ENCODE measurements at places on chromosomes 4 and X. TPM values are rescaled to one million over a fixed set of nuclear protein-coding genes. Genes with fewer than 3 reads are reported as not detected.

Gene HTT
- 46.2 TPM for total RNA-seq

Gene ASB12
- not detected for total RNA-seq

Gene RTL5
- 0.12 TPM for total RNA-seq

Gene DNAAF6
- total RNA-seq = not detected

Gene CSTF2
- 37.6 TPM for total RNA-seq

Gene TMSB15C
- 3.5 TPM for total RNA-seq

Gene DCHS2
- total RNA-seq = not detected

Gene CSN1S1
- total RNA-seq = not detected

Gene GIMD1
- not detected for total RNA-seq

DNA sequence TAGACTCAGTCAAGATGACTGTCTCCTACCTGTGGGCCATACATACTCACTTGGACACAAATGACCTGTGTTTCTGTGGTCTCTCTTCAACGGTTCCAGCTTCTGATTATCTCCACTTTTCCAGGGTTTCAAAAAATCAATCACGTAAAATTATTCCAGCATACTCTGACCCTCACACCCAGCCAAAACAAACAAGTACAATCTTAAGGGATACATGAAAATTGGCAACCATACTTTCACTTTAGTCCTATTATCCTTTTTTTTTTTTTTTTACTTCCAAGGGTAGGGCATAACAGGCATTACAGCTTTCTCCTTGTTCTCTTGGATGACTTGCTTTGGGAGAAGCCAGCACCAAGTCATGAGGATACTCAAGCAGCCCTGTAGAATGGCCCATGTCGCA is 225.8 kb upstream of the GALNT7 start:
- no peak for DNase-seq

DNA sequence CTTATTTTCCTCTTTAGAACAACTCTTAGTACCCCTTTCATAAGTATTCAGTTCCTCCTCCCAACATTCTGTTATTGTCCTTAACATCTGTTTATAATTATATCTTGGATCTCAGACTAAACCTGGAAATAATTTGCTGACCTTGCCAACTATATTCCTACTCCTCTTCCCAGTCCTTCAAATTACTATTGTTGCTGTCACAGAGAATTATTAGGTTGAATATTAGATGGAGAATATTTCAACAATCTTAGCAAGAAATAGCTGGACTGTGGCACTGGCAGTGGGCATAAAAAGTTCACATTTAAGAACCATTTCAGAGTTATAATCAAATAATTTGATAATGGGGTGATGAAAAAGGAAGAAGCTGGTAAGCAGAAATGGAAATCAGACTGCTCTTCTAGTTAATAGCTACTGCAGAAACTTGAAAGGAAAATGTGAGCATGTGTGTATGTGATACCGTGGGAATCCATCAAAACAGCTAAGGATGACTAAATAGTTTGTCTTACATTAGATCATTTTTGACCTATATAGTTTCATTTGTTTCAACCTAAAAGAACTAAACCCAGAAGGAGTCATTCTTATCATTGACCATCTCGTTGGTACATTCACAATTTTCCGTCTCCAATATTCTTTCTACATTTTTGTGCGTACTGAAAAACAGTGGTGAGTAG is 43.3 kb upstream of the PRDM8 start:
- no peak for DNase-seq

DNA sequence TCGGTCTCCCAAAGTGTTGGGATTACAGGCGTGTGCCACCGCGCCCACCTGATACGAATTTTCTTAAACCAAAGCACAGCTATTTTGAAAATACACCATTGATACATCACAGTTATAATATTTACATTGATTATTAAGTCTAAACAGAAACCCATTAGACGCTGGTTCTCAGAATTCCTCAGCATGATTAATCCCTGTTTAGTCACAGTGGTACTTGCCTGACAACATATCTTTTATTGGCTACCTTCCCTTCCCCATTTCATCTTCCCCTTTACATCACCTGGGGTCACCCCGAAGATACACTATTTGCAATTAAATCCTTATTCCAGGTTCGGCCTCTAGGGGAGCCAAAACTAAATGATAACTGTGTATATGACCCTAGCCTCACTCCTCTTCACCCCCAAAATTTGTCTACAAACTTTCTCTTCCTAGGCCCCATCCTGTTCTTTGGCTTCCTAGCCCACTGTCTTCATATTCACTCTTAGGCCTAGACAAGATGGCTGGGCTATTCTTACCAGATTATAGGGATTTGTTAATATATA is 36.8 kb upstream of the IL1RAPL1 start:
- peak; percentile 0 for DNase-seq

GRCh38 chrX:110569506-110569905 is 210.9 kb downstream of the RTL9 start:
- DNase-seq = peak; percentile 80

DNA sequence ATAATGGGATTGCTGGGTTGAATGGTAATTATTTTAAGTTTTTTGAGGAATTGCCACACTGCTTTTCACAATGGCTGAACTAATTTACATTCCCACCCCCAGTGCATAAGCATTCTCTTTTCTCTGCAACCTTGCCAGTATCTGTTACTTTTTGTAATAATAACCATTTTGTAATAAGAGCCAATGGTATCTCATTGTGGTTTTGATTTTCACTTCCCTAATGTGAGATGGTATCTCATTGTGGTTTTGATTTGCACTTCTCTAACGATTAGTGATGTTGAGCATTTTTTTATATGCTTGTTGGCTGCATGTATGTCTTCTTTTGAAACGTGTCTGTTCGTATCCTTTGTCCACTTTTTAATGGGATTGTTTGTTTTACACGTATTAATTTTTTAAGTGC is 213.1 kb upstream of the HDX start:
- DNase-seq = no peak

GRCh38 chr4:85823295-85823694 is 348.3 kb downstream of the ARHGAP24 start:
- peak; percentile 55 for DNase-seq

DNA sequence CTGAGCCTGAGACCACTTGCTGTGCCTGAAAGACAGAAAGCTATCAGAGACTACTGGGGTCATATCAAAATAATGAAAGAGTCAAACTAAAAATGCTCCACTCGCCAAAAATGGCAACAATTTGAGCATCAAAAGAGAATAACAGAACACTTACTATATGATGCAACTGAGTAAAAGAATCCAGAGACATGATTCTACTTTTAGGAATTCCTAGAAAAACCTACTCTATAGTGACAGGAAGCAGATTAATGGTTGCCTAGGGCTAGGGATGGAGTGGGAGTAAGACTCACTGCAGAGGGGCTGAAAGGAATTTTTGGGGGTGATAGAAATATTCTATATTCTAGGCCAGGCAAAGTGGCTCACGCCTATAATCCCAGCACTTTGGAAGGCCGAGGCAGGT is 29.4 kb upstream of the SLAIN2 start:
- DNase-seq = no peak

GRCh38 chrX:48681539-48682183 is 1.9 kb upstream of the WAS start:
- no peak for DNase-seq

- peak; percentile 47 for DNase-seq
These were observed 9.6 kb upstream of the TMA16 start for GRCh38 chr4:163484906-163485305.

GRCh38 chr4:100420571-100420970 is 97.3 kb downstream of the EMCN start:
- no peak for DNase-seq

- no peak for DNase-seq
These were observed 370.8 kb downstream of the GPM6A start for GRCh38 chr4:175441256-175441655.

- no peak for DNase-seq
These were observed 19.1 kb downstream of the PIR start for GRCh38 chrX:15474028-15474427.

GRCh38 chr4:85476381-85476780 is 1.4 kb downstream of the ARHGAP24 start:
- no peak for DNase-seq

Measured in M059J (cell line).